Pulmonary artery endothelial cell (primary cell): ENCODE measurements at places on chromosomes 12 and 14.

GRCh38 chr14:88937706-88938105, 113.3 kb downstream of the TTC8 start:
- DNase-seq = no peak

- DNase-seq = no peak
These were observed 107.3 kb downstream of the SAMD4A start for GRCh38 chr14:54674046-54674741.

DNA sequence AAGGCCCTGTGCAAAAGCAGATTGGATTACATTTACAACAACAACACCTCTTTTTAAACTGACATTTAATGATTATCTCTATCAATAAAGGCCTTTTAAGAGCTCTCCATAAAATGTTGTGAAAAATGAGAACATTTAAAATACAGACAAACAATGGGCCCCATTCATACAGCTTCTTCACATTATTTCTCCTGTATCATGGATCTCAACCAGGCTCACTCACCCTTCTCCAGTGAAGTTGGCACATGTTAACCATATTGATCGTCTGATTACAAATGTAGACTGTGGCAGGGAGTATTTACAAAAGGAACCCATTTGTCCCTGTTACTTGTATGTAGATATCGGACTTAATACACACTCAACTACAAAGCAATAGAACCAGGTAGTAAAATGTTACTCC, 220.2 kb upstream of the BTG1 start:
- DNase-seq = no peak

DNA sequence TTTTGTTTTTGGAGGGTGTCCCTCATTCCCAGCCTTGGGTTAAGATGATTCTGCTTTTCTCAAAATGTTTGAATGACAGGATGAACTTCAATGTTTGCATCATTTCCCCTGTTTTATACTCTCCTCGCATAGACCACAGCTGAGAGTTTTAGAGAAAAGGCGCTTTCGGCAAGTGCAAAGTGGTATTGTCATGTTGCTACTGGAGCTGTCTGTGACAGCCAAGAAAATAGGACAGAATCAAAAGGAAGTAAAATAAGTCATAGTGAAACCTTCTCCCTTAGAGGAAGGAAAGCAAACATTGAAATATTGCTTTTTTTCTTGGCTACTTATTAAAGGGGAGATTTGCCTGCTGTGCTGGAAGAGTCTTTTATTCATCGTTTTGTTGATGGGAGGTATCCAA, 33.5 kb upstream of the ARHGAP5 start:
- DNase-seq = no peak

DNA sequence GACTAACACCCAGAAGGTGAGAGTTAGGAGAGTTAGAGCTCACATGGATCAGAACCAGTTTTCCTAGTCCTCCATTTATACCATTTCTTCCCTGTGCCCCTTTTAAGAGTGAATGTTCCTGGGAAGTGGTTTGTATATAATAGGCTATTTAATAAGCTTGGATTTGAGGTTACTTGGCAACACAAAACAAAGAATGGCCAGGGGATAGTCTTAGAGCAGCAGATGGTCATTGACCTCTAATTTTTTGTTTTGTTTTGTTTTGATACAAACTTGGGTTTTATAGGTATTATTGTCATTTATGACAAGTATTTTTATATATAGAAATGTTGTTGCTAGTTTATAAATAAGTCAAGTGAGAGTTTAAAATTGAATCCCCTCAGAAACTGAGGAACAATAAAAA, 35.8 kb downstream of the VEZT start:
- no peak for DNase-seq

DNA sequence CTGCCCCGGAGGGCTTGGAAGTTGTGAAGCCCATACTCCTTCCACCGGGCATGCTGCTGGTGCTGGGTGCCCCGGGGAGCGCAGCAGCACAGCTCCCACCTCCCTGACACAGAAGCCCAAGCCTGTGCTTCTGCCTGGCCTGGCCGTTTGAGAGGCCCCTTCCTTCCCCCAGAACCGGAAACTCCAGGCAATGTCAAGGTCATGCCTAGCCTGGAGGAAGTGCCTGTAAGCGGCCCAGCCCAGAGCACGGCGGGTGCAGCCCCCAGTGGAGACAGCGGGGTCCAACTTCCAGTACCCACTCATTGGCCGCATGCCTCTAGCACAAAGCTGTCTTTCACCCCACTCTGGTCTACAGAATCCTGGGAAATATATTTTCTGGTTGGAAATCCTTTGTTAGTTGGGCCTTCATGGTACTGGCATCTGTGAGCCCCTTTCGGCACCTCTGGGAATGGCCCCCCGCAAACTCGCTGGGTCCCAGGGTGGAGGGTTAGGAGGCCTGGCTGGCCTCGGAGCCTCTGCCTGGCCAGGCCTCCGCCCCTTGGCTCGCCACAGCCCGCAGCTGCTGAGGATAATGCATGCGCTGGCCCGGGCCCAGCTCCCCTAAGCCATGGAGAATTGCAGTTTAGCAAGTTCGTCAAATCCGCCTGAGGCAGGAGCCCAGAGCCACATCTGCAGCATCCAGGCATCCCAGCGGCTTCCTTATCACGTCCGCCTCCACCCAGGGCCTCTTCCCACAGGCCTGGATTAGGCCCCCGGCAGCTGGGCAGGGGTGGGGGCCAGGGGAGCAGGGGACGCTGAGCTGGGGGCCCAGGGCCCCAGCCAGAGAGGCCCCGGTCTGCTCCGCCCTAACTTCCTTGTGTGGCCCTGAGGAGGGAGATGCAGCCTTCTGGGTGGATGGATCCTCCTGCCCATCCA, 48.9 kb upstream of the DLK1 start:
- DNase-seq = no peak

GRCh38 chr14:76595266-76595665, 166.0 kb upstream of the VASH1 start:
- DNase-seq = no peak

DNA sequence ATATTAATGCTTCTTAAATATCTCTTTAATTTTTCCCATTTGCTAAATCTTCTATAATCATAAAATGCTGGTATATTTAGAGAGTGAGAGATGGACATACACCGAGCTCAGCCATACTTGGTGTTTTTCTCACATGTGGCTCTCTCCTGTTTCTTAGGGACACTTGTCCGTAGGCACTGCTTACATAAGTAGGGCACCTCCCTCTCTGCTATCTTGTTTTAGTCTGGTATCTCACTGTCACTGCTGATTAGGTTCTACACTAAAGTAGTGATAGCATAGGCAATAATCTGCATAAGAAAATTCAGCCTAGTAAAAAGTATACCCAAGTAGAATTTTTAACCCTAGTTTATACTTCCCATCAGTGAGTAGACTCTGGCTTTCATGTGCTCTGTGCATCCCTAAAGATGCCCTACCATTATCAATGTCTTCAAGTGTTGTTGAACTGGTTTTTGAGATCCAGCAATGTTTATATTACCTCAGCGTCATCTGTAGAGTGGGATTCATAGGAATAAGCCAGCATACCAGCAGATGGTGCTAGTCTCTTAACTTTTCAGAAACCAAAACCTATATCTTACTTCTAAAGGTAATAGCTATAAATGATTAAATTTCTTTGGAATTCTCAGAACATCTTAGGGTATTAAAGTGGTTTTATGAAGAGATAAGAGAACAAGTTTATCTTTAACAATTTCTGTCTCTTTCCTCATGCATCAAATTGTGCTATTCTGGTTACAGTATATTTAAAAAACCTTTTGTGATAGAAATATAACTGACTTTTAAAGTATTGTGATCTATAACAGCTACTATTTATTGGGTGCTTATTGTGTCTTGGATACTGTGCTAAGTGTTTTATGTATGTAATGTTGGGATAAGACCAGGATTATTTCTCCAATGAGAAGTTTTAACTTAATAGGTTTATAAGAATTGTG, 32.9 kb downstream of the ARID2 start:
- peak; percentile 30 for DNase-seq

DNA sequence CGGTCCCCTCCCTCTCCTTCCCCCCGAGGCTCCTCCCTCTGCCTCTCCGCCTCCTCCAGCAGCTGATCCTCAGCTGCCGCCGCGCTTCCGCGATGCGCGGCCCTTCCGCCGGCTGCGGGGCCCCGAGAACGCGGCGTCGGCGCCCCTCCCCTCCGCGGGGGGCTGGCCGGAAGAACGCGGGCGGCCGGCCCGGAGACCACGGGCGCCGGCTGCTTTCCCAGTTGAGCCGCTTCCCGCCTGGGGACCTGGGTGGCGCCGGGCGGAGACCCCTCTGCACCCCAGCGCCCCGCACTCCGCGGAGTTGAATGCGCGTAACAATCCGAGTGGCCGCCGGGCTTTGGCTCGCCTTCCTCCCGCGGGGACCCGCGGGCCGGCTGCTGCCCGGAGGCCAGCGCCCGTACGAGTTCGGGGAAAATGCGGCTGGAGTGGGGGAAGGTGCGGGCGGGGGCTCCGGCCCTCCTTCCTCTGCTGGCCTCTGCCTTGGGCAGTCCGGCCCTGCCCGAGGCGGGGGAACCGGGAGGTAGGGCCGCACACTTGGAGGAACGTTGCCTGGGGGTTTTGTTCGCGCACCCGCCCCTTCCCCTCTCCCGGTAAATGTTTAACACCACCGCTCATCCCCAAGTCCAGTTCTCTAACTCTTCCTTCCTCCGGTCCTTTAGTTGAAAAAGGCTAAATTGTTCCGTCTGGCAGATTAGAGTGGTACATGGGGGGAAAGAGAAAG, 393 bp upstream of the DCAF5 start:
- DNase-seq = peak; percentile 84

GRCh38 chr12:25387732-25388050, 137.0 kb upstream of the KRAS start:
- no peak for DNase-seq

DNA sequence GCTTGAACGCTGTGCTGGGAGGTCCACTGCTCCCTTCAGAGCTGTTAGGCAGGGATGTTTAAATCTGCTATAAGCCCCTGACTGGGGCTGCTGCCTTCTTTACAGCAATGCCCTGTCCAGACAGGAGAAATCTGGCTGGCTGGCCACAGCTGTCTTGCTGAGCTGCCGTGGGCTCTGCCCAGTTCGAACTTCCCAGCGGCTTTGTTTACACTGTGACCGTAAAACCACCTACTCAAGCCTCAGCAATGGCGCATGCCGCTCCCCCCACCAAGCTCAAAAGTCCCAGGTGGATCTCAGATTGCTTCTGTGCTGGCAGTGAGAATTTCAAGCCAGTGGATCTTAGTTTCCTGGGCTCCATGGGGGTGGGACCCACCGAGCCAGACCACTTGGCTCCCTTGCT, 35.8 kb downstream of the CKAP4 start:
- no peak for DNase-seq

- DNase-seq = no peak
These were observed 502.1 kb upstream of the FLRT2 start for GRCh38 chr14:85027681-85028370.

DNA sequence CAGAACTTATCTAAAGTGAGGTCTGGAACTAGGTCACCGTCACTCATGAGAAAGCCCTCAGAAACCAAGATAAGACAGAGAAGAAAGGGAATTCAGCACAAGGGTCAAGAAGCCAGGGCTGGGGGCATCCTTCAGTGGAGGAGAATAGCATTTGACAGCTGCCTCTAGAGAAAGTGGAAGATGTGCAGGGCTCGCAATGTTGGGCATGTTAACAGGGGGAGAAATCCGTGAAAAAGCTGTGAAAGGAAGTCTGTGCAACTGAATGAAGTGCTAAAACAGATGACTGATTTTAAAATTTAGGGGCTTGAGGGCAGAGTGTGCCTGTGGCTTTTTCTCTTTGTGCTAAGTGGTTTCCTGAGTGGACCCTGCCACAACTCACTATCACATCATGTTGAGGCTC, 97.7 kb upstream of the IFNG-AS1 start:
- DNase-seq = no peak

GRCh38 chr12:89319122-89319521, 33.2 kb downstream of the DUSP6 start:
- no peak for DNase-seq

- no peak for DNase-seq
These were observed 299.1 kb downstream of the IPO8 start for GRCh38 chr12:30396576-30396975.

- DNase-seq = no peak
These were observed 979 bp downstream of the LTBP2 start for GRCh38 chr14:74610866-74611649.

DNA sequence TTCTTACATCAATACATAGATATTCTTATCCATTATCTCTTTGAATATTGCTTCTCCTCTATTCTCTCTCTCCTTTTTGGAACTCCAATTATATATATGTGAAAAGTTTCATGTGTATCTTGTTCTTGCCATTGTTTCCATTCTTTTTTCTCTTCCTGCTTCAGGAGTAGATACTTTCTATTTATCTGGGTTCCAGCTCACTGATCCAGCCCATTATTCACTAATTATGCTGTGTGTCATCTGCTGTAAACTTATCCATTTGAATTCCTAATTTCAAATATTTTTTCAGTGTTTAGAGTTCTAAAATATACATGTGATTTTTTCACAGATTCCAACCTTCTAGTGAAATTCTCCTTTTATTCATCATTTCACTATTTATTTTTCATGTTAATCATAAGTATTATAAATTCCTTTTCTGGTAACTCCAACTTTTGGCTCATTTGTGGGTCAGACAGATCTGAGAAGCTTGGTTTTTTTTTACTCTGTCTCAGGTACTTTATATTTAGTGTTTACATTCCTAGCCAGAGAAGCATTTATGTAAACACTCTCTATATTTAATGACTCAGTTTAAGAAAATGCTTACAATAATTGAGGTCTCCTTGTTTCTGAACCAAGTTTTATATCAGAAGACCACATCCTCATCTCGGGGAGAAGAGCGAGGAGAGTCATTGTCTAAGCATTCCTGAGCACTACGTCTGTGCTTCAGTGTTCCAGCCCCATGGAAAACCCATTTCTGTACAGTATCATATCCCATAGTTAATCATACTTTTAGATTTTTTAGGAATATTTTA, 15.9 kb upstream of the AMIGO2 start:
- no peak for DNase-seq

DNA sequence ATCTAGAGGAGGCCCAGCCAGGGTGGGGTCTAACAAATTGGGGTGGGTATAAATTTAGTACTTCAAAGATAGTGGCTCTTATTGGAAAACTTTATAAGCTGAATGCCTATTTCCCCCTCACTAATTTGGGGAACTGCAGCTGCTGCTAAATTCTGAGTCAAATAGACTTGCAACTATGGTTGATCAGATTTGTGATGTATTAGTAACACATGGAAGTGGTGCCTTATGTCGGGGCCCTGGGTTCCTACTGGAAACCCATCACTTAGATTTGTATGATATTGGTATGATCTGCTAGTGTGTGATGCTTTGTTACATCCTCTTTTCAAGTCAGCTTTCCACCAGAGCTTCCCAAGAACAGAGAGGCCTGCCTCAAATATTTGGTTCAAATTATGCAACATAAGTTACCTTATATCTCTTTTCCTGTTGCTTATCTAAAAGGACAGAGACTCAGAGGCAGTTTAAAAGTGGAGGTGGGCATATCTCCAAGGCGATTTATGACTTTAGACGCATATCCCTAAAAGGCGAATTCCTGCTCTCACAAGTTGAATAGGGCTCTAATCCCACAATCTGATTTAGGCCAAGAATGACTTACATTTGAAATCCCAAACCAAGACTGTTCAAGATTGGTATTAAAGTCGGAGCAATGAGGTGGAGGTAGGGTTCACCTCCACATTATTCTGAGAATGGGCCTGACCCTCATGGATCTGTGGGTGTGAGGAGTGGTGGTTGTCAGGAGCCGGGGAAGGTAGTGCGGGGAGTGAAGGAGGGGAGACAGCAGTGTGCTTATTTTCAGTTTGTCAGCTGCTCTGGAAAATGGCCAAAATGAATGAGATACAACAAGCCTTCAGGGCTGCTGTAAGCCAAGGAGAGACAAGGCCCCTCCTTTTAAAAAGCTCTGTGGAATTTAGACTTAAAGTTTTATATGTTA, 425.8 kb downstream of the RAD51B start:
- no peak for DNase-seq
